Tibial artery (tissue), 4 donors: ENCODE measurements at places on chromosomes 5 and 9.

GRCh38 chr5:110063640-110064602, 374.2 kb downstream of the MAN2A1 start:
- DNase-seq, result no peak

DNA sequence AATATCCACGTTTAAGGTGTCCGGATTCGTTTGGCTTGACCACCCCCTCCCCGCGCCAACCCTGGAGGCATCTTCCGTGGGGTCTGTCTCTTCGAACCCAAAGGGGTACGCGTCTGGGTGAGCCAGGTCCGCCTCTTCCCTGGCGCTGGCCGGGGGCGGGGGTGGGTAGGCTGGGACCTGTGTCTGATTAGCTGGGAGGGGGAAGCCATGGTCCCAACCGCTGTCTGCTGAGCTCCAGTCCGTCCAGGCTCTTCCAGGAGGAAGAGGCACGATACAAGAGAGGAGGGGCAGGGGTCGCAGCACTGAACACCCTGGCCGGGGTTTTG, at the start of gene LVRN:
Gene LVRN, plus strand, starts transcription at position 237 of the 326 bp plus-strand sequence. CDS start 143 bp downstream, outside the sequence.
- DNase-seq, result peak; percentile 64

DNA sequence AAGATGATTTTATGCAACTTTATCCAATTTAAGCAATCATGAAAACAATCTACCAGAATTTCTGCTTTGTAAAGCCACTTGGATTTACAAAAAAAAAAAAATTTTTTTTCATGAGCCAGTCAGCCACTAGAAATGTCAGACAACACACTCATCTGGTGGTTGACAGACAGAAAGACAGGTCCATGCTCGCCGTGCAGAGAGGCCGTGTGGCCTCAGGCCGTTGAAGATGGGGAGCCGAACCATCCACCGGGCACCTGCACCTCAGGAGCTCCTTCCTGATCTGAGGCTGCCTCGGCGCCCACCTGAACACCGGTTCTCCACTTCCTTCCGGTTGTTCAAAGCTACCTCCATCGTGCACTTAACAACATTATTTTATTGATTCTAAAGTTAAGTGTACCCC, 138.0 kb upstream of the IRX4 start:
- DNase-seq, result no peak

DNA sequence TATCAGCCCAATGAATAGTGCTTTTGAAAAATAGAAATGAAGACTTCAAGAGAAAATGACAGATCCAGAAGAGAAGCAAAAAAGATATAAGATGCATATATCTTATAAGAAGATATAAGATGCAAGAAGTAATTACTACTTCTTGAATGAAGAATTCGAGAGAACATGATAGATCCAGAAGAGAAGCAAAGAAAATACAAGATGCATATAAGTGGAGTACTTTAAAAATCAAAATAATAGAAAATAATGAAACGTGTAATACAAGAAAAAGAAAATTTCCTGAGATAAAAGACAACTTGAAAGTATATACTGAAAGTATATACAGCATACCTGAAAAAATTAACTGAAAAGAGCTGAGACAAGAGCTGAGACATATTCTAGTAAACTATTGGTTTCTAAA, 76.7 kb downstream of the DROSHA start:
- no peak for DNase-seq

DNA sequence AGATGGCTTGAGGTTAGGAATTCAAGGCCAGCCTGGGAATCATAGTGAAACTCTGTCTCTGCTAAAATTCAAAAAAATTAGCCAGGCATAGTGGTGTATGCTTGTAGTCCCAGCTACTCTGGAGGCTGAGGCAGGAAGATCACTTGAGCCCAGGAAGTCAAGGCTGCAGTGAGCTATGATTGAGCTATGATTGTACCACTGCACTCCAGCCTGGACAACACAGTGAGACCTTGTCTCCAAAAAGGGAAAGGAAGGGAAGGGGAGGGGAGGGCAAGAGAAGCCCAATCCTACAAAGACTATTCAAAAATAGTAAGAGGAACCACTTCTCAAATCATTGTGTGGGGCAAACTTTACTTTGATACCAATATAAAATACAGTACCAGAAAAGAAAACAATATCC, 11.2 kb downstream of the SEMA4D start:
- DNase-seq, result no peak

GRCh38 chr5:132788508-132788907, 11.5 kb upstream of the SEPTIN8 start:
- DNase-seq, result no peak

- no peak for DNase-seq
These were observed 35.1 kb downstream of the ADRA1B start for GRCh38 chr5:159951387-159951786.

DNA sequence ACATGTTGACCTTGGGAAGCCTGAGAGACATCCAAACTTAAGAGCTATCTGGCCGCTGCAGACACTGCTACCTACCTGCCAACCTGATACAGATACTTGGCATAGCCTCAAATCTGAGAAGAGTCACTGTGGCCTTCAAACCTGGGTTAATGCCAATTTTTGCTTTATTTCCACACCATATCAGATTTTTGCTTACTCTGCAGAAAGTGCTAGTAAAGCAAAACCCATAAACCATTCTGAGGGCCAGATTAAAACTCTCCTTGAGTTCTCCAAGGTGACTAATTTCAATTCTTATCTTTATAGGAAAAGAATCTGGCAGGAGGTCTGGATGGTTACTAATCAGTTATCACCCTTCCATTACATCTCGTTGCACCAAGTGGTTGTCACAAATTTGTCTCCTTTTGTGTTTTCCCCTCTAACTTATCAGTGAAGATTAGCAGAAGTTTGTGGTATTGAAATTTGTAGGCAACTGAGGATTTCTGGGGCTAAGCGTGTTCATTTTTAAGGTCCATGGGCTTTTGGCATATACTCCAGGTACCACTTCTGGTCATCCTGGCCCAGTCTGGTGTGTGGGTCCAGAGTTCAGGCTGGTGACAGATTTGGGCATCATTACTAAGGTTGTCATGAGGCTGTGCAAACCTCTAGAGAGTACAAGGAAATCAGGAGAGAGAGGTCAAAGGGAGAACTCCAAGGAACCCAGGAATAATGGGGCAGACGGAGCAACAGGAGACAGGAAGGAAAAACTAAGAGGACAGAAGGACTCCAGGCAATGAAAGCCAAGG, 177.9 kb downstream of the TSSK1B start:
- DNase-seq, result no peak

DNA sequence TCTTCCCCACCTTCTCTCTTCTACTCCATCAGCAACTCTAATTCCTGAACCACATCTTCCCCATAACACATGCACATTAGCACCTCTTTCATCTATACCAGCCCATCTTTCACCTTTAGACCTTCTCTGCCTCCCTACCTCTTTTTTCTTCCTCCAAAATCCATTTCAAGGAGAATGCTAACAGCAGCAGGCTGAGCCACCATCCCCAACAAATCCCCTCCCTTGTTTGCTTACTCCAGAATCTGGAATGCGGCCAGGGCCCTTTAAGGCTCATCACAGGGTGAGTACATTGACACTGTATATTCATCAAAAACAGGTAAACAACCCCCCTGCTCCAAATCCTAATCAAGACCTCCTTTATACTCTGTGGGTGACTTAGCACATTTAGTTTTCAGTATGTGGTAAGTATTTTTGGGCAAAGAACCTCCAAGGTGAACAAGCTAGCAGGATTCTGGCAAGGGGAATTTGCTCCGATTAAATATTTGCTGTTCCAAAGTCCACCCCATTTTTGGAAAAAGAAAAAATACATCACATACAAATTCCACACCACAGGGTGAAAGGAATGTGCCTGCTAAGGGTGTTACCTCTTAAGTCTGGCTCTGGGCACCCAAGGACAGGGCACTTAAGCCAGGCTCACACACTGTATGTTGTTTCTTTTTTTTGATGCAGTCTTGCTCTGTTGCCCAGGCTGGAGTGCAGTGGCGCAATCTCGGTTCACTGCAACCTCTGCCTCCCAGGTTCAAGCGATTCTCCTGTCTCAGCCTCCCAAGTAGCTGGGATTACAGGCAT, 71.4 kb downstream of the SERINC5 start:
- no peak for DNase-seq
